Stimulated activated naive CD8-positive, alpha-beta T cell treated with anti-CD3 and anti-CD28 coated beads, Interleukin-15, Interleukin-2, amounts not matched to agents 100 U/mL and 50 U/mL, for 24 hours (primary cell): ENCODE measurements at places on chromosomes 12 and 14.

- no peak for DNase-seq
Measured at GRCh38 chr12:81518638-81519037, 240.5 kb downstream of the PPFIA2 start.

GRCh38 chr14:102394717-102395375 is 32.1 kb downstream of the TECPR2 start:
- DNase-seq: peak; percentile 10

- DNase-seq: no peak
Measured at GRCh38 chr12:82174383-82174782, 183.8 kb downstream of the CCDC59 start.

DNA sequence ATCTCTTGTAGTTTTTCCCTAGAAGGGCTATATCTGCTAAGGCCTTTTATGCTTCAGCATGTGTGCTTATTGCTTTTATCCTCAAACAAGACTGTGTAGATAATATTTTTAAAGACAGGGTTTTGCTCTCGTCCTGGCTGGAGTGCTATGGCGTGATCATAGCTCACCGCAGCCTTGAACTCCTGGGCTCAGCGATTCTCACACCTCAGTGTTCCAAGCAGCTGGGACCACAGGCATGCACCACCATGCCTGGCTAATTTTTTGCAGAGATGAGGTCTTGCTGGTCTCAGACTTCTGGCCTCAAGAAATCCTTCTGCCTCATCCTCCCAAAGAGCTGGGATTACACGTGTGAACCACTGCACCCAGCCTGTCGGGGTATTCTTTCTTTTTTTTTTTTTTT is 137.3 kb upstream of the SCAF11 start:
- DNase-seq: no peak

DNA sequence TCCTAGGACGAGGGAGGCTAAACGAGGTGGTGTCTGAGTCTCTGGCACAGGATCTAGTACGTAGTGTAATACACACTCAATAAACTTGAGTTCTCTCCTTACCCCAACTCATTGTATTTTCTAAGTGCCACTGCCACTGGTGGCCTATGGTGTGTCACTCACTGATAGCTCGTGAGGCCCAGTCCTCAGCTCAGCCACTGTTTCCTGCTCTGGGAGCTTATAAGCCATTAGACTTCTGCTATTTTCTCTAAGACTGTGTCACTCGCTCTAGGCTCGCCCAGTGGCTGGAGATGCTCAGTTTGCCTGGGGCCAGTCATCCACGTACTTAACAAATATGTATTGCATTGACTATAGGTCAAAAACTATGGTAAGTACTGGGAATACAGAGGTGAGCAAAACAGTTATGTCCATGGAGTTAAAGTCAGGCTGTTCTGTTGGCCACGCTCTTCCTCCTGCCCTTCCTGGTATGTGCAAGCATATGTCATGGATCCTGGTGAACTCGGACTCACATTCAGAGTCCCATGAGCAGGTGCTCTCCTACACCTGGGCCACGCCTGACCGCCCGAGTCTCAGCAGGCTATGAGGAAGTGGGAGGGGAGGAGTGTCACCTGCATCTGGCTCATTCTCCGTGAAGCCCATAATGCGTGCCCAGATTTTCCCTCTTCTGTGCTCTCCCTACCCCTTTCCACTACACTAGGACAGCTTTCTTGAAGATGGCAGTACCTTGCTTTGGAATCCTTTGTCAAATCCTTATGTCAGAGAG is 41.6 kb downstream of the DEGS2 start:
- DNase-seq: no peak

- DNase-seq: no peak
Measured at GRCh38 chr14:22884738-22885523, 1.9 kb downstream of the REM2 start.

- no peak for DNase-seq
Measured at GRCh38 chr14:22412926-22413411, 176.1 kb downstream of the DAD1 start.

GRCh38 chr12:65822732-65823512 is 1.4 kb upstream of the HMGA2 start:
- peak; percentile 8 for DNase-seq

DNA sequence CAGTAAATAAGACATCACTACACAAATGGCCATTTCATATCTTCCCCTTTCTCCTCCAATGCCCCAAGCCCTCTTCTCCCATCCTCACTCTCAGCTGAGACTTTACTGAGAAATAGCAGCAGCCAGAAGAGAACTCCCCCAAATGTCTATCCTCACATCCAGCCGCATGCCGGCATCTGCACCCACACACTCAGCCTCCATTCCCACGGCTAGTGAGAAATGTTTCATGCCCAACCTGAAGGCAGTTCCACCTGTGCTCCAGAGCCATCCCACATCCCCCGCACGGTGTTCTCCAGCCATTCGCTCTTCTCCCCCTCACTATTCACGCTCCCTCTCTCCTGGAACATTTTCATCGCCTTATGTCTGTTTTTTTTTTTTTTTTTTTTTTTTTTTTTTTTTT is 208.7 kb upstream of the DIO3 start:
- DNase-seq: no peak

DNA sequence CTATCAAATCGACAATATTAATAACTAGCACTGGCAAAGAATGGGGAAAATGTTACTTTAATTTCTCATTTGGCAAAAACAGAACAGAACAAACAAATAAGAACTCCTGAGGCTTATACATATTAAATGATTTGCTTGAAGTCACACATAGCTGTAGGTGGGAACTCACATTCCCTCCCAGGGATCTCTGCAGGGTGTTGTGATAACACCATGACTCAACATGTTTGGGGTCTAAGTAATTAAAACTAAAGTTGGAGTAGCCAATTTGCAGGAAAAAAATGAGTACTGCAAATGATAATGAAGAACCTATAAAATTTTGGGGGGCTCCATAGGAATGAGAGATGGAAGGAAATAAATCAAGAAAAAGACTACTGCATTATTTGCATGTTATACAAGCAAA is 27.5 kb downstream of the UNC79 start:
- DNase-seq: no peak

GRCh38 chr14:103121846-103122584 is 1.2 kb upstream of the TNFAIP2 start:
- peak; percentile 21 for DNase-seq

DNA sequence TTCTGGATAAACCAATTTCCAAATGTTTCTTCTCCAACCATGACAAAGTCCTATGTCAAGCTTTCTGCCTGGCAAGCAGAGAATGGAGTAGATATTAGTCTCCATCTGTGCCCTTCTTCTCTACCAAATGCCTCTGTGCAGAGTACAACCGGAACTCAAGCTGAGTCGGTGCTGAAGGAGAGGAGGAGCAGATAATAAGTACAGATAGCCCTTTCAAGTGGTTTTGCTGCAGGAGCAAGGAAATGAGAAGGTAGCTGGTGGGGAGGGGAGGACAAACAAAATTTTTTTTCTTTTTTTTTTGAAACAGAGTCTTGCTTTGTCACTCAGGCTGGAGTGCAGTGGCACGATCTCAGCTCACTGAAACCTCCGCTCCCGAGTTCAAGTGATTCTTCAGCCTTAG is 14.2 kb upstream of the HELB start:
- DNase-seq: peak; percentile 27

- DNase-seq: no peak
Measured at GRCh38 chr12:92107621-92108131, 38.0 kb downstream of the BTG1 start.

GRCh38 chr12:19138956-19139355 is 9.4 kb downstream of the PLEKHA5 start:
- no peak for DNase-seq

GRCh38 chr12:99309812-99310211 is 337.7 kb upstream of the GARIN6 start:
- DNase-seq: no peak

DNA sequence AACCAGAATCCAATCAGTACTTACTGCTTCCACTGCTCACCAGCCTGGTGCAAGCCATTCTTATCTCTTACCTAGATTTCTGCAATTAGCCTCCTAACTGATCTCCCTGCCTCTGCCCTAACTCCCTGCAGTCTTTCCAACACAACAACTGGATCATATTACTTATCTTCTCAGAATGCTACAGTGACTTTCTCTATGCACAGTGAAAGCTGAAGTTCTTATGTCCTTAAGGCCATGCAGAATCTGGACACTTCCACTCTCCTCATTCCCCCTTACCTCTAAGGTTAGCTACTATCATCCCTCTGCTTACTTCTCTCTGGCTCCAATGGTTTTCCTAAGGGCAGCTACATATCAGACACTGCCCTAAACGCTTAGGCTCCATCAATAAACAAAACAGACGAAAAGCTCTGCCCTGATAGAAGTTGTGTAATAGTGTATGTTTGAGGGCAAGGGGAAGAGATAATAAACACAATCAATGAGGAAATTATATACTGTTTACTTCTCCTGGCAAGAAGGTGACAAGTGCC is 4.0 kb downstream of the KTN1 start:
- DNase-seq: no peak

DNA sequence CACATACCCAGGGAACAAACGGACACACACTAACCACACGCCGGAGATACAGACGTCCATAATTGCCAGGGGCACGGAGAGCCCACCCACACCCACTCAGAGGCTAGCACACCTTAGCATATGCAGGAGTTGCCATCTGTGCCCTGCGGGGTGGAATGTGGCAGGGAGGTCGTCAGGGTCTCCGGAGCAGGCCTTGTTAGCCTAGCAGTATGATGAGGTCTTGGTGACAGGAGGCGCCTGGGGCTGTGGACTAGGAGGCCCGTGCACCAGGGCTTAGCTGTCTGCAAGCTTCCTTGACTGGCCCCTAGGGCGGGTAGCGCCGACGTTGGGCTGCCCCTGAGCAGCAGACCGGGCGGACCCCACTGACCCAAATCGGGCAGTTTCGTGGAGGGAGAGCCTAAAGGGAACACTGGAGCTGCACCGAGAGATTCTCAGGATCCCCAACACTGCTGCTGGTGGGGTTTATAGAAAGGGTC is 10.0 kb downstream of the STAC3 start:
- DNase-seq: peak; percentile 48

DNA sequence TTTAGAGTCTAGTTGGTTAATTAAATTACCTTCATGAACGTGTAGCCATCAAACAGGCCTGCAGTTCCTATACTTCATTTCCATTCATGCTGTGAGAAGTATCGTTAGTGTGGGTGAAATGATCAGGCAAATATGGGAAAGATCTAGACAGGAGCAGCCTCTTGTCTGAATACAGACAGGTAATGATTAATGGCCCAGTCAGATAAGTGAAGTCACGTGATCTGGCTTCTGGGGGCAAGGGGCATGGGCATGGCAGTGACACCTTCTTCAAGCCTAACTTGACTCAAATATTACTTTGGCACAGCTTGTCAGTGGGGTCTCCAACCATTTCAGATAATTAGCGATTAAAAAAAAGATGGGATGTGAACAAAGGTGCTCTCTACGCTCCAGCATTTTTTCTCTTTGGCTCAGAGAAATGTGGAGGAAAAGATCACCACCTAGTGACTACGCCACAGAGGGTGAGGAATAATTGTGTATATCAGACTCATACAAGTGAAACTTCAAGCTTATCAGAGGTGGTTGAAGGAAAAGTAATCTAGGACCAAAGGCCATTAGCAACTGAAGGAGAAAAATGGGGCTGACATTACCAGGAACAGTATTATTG is 17.8 kb downstream of the GUCY2C start:
- no peak for DNase-seq

GRCh38 chr12:114668886-114669288 is 15.1 kb downstream of the TBX3 start:
- DNase-seq: no peak

GRCh38 chr14:101966742-101967141 is 2.4 kb downstream of the DYNC1H1 start:
- DNase-seq: no peak

DNA sequence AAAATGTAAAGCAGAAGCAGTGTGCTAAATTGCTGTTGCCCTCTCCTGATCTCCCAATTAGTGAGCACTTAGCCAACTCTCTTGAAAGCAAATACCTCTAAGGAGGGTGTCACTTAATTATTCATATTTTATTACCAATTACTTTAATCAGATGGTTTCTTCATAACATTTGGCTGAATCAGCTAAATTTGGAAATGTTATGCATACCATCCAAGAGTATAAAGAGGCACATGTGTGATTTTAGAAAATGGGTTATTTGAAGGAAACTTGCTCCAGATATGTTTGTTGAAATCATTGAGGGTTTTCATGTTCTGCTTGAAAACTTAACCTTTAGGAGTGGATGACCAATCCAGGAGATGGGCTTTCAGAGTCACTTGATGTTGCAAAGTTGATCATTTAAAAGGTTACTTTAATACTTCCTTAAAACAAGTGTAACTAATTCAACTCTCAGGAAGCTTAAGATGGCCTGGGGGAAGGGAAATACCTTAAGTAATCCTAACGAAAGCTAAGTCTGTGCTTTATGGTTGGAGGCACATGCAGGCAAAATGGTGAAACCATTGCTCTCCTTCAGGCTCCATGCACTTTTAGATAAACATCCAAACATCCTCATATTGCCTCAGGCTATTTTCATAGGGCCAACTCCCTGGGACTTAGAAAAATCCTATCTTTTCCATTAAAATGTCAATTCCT is 434.5 kb downstream of the MDGA2 start:
- DNase-seq: no peak

GRCh38 chr12:119725523-119725922 is 57.6 kb downstream of the PRKAB1 start:
- DNase-seq: no peak

DNA sequence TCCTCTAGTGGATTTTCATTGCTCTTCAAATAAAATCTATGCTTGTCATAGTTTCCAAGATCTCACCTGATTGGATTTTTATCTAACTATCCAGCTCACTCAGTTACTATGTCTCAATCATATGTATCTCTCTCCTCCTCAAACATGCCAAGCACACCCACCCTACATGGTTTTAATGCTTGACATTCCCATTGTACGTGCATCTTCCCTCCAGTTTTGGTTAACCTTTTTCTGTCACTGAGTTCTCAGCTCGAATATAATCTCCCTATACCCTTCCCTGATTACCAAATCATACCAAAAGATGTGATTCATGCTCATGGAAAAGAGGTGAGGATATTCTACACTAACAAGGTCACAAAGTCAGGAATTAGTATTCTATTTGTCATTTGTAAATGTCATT is 12.0 kb upstream of the PTPRQ start:
- DNase-seq: no peak

GRCh38 chr14:105852378-105853088 is 326.1 kb downstream of the TMEM121 start:
- DNase-seq: no peak

DNA sequence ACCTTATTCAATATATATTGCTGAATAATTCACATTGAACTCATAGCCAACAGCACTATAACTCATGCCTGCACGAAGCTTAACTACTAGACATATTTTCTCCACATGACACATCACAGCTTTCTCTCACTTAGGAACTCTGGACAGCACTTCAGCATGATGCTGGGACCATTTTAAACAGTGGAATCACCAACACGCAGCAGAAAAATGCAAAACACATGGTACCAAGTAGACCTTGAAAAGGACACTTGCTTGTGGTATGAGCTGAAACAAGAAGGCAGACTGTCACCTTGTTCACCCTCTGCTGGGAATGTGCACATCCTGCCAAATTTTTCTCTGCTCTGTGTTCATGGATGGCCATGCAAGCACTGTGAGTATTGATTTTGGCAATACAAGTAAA is 34.8 kb upstream of the CD9 start:
- no peak for DNase-seq
